SK-MEL-5 (cell line): ENCODE measurements at places on chromosomes 3 and 15.
A peak's percentile ranks its signal among the peaks of the same experiment; 100 is the strongest.

GRCh38 chr3:159168788-159169187 is 366.9 kb downstream of the MFSD1 start:
- no peak for DNase-seq

DNA sequence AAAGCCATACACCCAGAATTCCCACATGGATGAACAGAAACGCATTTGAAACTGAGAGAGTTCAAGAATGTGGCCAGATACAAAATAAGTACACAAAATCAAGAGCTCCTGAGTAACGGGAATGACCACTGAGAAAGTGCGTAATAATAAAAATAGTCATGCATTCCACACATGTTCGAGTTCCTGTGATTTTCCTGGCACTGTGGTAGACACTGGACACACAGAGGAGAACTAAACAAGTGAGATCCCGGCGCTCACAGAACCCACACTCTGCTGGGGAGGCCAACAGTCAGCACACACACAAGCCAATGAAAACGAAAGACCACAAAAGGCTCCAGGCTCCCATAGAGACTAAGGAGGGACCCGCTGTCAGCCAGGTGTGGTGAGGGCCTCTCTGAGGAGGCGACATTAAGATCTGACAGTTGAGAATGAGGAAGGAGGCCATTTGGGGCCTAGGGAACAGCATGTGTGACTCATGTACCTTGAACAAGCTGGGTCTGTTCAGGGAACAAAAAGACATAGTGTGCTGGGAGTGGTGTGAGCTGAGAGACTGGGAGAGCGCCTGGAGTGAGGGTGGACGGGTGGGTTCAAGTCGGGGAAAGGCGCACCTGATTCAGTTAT is 5.1 kb downstream of the FAM107A start:
- DNase-seq: peak; percentile 51

GRCh38 chr3:156742401-156742800 is 68.0 kb downstream of the TIPARP start:
- no peak for DNase-seq

DNA sequence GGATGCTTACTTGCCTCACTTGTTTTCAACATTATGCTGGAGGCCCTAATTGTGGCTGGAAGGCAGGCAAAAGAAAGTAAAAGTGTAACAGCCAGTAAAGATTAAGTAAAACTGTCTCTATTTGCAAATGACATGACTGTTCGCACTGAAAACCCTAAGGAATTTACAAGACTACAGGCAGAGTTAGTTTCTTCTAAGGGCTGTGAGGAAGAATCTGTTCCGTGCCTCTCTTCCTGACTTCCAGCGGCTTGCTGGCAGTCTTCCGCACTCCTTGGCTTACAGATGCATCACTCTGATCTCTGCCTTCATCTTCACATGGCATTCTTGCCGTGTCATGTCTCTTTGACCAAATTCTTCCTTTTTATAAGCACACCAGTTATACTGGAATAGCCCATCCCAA is 86.1 kb downstream of the DLG1 start:
- no peak for DNase-seq

- DNase-seq: peak; percentile 18
These were observed 20.9 kb downstream of the NEK11 start for GRCh38 chr3:131047582-131047981.

DNA sequence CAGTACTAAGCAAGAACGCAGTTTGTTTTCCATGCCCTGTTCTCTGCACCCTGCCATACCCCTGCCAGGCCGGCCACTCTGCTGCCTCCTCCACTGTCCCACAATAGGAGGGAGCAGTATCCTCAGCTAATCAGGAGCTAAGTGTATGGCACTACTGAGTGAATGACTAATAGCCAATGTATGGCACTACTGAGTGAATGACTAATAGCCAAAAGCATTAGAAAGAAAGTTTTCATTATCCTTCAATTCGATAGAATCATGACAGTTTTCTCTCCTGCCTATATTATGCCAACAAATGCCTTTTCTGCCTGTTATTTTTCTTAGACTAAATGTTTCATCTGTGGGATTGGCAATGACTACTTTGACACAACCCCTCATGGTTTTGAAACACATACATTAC is 107.5 kb upstream of the CHRM5 start:
- no peak for DNase-seq

- DNase-seq: no peak
These were observed 96.0 kb downstream of the LSM3 start for GRCh38 chr3:14274612-14274936.
